ENCODE measurements at places on chromosomes 2 and 18. TPM values are rescaled to one million over a fixed set of nuclear protein-coding genes. Genes with fewer than 3 reads are reported as not detected.

DNA sequence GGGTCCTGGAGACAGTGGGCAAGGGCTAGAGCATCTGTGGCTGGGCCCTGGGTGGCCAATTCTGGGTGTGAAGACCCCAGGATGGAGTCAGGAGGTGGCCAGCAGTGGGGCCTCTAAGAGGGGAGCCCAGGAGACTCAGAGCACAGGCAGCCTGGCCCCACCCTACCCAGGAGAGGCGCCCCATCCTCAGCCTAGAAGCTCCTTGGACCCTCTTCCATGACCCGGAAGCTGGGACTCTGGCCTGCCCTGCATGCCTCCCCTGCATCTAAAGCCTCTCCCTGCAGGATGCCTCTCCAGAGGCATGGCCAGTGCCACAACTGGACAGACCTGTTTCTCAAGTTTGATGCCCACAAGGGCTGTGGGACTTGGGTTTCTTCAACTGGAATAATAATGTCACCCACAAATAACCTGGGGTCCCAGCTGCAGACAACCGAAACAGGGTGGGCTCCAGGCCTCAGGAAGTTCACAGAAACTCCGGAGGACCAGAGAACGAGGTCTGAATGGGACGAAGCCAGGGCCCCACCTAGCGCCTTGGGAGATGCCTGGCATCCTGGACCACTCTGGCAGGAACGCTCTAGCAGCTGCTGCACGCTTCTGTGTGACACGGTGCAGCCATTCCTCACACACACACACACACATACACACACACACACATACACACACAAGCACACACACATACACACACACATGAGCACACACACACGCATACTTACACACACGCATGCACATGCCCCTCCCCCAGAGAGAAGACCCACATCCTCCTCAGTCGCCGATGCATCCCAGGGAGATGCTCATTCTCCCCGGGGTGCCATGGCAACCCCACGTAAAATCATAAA lies 16.4 kb downstream of the KCNIP3 start:
- H3K36me3 ChIP-seq = no peaks in the 10 kb centered on the region
- H3K27me3 ChIP-seq = no peaks in the 10 kb centered on the region
- H3K4me3 ChIP-seq = no peak overlapping the region
- no peak overlapping the region for H3K27ac ChIP-seq
- no peaks in the 10 kb centered on the region for H3K4me1 ChIP-seq
- no peak for DNase-seq

The DNMT3A gene
- total RNA-seq = 31.3 TPM

DNA sequence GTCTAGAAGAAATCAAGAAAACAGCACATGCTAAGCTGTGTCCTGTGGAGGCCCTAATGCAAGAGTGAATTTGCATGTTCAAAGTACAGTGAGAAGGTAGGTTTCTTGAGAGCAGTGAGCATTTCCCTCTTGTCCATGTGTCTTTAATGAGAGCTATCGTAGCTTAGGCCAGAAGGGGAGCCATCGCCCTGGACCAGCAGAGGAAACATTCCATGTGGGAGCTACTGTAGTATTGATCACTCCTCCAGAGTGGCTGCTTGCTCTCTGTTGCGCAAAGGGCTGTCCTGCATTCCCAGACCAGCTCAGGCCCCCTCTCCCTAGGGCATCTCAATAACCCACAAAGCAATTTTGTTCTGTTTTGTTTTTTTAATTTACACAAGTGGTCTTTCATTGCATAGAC lies 950.1 kb downstream of the CNTNAP5 start:
- no peaks in the 10 kb centered on the region for H3K27me3 ChIP-seq
- no peak overlapping the region for H3K27ac ChIP-seq
- no peak overlapping the region for H3K4me3 ChIP-seq
- no peaks in the 10 kb centered on the region for H3K36me3 ChIP-seq

DNA sequence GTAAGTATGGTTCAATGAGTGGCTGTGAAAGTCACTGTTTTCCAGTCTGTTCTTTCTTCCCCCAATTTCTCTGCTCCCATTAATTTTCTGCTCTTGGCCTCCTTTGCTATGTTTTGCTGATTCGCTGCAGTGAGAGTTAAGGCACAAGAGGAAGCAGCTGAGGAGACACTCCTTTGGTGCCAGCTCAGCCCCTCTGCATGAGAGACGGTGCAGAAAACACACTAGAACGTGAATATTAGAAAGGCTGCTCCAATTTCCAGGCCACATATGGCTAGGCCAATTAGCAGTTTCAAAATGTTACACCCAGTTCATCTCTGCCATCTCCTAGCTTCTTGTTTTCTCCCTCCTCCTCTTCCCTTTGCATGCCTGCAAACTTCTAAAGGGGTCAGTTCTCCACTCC lies 38.9 kb downstream of the AKAIN1 start:
- no peaks in the 10 kb centered on the region for H3K27me3 ChIP-seq
- H3K27ac ChIP-seq = no peak overlapping the region
- no peaks in the 10 kb centered on the region for H3K4me1 ChIP-seq
- H3K36me3 ChIP-seq = no peaks in the 10 kb centered on the region

GRCh38 chr2:8502316-8502715 lies 179.5 kb upstream of the ID2 start:
- H3K4me3 ChIP-seq = no peak overlapping the region
- peak; percentile 56 for DNase-seq
- H3K27ac ChIP-seq = no peak overlapping the region
- peaks cover 13% of the 10 kb centered on the region for H3K4me1 ChIP-seq
- H3K27me3 ChIP-seq = no peaks in the 10 kb centered on the region

DNA sequence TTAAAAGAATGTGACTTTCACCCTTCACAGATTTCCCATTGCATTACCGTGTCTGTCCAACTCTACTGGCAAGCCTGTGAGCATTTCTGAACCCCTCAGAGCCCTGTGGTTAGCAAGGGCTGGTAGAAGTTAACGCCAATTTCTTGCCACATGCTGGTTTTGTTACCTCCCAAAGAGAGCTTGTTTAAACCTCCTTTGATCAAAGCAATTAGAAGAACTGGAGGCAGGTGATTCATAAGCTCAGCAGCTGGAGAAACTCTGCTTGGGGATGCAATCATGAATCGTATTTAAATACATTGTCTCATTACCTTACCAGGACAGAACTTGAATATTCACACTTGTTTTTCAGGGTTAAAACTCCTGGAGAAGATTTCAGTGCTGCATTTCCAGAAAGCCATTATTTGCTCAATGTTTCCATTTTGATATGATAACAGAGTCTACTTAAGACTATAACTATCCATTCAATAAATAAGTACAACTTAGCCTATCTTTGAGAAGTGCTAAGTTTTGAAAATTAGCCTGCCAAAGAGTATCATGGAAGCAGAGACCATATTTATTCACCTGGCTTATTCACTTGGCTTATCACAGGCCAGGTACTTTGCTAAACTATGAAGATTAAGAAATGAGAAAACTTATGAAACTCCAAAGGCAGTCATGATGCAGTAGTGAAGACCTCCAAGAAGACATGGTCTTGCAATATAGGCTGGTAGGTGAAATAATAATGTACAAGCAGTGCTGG lies 292.8 kb downstream of the INSIG2 start:
- DNase-seq = no peak
- H3K4me3 ChIP-seq = no peak overlapping the region
- H3K4me1 ChIP-seq = no peaks in the 10 kb centered on the region
- H3K27me3 ChIP-seq = peaks cover 7% of the 10 kb centered on the region
- H3K36me3 ChIP-seq = no peaks in the 10 kb centered on the region
- H3K27ac ChIP-seq = no peak overlapping the region

DNA sequence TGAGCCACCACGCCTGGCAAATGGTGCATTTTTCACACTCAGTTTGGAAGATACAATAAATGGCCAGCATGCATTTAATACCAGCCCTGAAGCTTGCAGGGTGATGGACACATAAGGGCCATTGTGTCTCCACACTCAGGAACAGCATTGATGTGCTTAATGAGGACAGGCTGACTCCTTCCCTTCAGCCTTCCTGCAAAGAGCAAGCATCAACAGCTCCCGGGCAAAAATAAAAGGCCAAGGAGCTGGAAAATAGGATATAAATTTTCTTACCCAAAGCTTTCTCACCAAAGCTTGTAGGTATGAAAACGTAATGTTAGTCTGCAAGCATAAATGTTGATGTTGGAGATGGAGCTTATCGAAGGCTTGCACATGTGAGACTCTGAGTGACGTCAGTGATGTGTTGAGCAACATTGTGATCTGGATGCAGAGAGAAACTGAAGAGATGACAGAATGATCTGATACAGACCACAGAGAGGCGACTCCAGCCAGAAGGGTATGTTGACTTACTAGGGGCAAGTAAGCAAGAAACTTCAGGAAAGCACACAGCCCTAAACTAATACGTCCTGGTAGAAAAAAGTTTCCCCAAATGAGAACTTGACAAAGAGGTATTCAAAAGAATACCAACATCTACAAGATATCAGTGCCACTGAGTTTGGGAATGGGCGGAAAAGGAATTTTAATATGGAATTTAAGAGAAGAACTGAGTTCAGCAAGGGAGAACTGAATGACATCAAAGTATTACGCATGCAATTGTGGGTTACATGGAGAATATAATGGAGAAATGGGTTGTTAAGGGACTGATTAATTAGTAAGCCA lies 256.5 kb downstream of the TGIF1 start:
- H3K4me3 ChIP-seq = no peak overlapping the region
- H3K27me3 ChIP-seq = no peaks in the 10 kb centered on the region
- no peak overlapping the region for H3K27ac ChIP-seq
- H3K36me3 ChIP-seq = no peaks in the 10 kb centered on the region

DNA sequence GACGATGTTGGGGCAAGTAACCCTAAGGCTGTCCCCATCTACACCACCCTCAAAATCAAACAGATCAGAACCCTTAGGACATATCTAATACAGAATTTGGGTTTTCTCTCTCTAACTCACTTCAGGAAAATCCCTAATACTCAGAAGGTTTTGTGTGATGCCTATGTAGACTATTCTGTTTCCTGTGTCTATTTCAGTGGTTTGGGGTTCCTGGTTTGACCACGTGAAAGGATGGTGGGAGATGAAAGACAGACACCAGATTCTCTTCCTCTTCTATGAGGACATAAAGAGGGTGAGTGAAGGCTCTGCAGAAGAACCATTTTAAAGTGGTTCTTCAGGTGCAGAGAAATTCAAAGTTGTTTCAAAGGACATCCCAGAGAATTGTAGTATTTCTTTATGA lies 16.3 kb downstream of the SULT1C2 start:
- H3K4me1 ChIP-seq = no peaks in the 10 kb centered on the region
- no peaks in the 10 kb centered on the region for H3K27me3 ChIP-seq
- no peak overlapping the region for H3K4me3 ChIP-seq
- no peak for DNase-seq

The MORN2 gene
- total RNA-seq = 6.4 TPM

- DNase-seq = no peak
- no peaks in the 10 kb centered on the region for H3K27me3 ChIP-seq
- H3K36me3 ChIP-seq = peaks cover 26% of the 10 kb centered on the region
- H3K4me1 ChIP-seq = peaks cover 31% of the 10 kb centered on the region
- H3K27ac ChIP-seq = peak overlapping the region; percentile 0
Measured at GRCh38 chr2:144424559-144425240, 95.2 kb downstream of the ZEB2 start.

DNA sequence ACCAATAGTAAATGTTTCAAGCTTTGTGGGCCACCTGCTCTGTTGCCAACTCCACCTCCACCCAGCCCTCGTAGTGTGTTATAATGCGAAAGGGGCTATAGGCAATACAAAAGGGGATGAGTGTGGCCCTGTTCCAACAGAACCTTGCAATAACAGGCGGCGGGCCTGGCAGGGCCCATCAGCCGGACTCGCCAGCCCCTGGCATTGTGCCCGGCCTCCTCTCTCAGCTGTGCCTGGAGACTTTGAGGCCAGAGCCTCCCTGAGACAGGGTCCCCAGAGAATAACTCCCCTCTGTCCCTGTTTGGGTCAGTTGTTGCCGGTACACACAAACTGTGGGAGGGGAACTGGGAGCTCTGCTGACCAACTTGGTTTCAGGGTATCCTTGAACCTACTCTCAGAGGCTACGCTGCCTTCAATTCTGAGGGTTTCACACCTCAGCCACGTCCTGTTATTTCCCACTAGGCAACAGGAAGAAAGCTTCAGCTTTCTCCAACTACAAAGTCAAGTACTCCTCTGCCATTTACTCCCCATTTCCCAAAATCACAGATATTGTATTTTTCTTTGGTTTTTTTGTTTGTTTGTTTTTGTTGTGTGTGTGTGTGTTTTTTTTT lies 58.0 kb upstream of the ZNF236 start:
- H3K4me1 ChIP-seq = no peaks in the 10 kb centered on the region
- no peak overlapping the region for H3K4me3 ChIP-seq
- H3K36me3 ChIP-seq = no peaks in the 10 kb centered on the region
- H3K27me3 ChIP-seq = no peaks in the 10 kb centered on the region
- no peak for DNase-seq

The GRB14 gene
- 8.9 TPM for total RNA-seq

GRCh38 chr2:28991021-28991420 lies 9.9 kb downstream of the TOGARAM2 start:
- H3K27me3 ChIP-seq = no peaks in the 10 kb centered on the region
- no peak overlapping the region for H3K27ac ChIP-seq
- no peak for DNase-seq
- no peaks in the 10 kb centered on the region for H3K36me3 ChIP-seq

GRCh38 chr2:180938451-180938850 lies 42.0 kb upstream of the UBE2E3 start:
- H3K36me3 ChIP-seq = no peaks in the 10 kb centered on the region
- H3K27me3 ChIP-seq = no peaks in the 10 kb centered on the region
- H3K4me3 ChIP-seq = no peak overlapping the region
- no peak for DNase-seq
- H3K27ac ChIP-seq = no peak overlapping the region
- no peaks in the 10 kb centered on the region for H3K4me1 ChIP-seq

The LRRFIP1 gene
- 178 TPM for total RNA-seq

The HOXD13 gene
- total RNA-seq = not detected

GRCh38 chr18:56326336-56327072 lies 311.9 kb downstream of the TXNL1 start:
- DNase-seq = no peak
- H3K27ac ChIP-seq = no peak overlapping the region
- H3K36me3 ChIP-seq = no peaks in the 10 kb centered on the region
- H3K27me3 ChIP-seq = no peaks in the 10 kb centered on the region
- H3K4me3 ChIP-seq = no peak overlapping the region

The IGFBP5 gene
- 169 TPM for total RNA-seq

The SIX3 gene
- total RNA-seq = not detected

DNA sequence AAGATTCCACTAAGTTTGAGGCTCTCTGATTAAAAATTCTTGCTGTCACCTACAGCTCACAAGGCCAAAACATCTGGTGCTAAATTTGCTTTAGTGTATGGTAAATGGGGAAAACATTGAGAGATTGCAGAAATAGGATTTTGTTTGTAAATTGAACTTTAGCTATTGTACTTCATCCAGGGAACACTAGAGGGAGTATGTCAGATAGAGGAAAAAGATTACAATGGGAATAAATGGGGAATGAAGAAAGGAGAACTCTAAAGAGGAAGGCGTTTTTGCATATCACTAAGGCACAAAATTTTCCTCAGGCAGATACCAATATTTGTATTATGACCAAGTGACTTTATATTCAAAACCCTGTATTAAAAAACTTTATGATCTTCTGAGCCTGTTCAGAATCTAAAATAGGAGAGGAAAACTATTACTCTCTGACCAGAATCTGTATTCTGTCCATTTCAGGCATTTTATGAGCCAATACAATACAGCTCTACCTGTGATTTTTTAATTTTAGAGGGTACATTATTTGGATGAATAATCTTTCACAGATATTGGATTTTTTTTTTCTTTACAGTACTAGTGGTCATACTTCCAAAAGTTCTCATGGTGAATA lies 52.3 kb upstream of the ITGB6 start:
- no peak overlapping the region for H3K27ac ChIP-seq
- H3K4me1 ChIP-seq = peaks cover 10% of the 10 kb centered on the region

GRCh38 chr18:50679056-50679455 lies 119.2 kb downstream of the MAPK4 start:
- H3K4me3 ChIP-seq = no peak overlapping the region
- no peak overlapping the region for H3K27ac ChIP-seq
- no peaks in the 10 kb centered on the region for H3K4me1 ChIP-seq
- H3K36me3 ChIP-seq = no peaks in the 10 kb centered on the region

GRCh38 chr18:68270017-68270416 lies 444.9 kb downstream of the TMX3 start:
- H3K4me1 ChIP-seq = no peaks in the 10 kb centered on the region
- H3K27me3 ChIP-seq = no peaks in the 10 kb centered on the region
- H3K27ac ChIP-seq = no peak overlapping the region
- DNase-seq = no peak

The CACNB4 gene
- total RNA-seq = 15.3 TPM
